NCI-H446 (cell line): ENCODE measurements at places on chromosomes 11 and 22.
A peak's percentile ranks its signal among the peaks of the same experiment; 100 is the strongest.

DNA sequence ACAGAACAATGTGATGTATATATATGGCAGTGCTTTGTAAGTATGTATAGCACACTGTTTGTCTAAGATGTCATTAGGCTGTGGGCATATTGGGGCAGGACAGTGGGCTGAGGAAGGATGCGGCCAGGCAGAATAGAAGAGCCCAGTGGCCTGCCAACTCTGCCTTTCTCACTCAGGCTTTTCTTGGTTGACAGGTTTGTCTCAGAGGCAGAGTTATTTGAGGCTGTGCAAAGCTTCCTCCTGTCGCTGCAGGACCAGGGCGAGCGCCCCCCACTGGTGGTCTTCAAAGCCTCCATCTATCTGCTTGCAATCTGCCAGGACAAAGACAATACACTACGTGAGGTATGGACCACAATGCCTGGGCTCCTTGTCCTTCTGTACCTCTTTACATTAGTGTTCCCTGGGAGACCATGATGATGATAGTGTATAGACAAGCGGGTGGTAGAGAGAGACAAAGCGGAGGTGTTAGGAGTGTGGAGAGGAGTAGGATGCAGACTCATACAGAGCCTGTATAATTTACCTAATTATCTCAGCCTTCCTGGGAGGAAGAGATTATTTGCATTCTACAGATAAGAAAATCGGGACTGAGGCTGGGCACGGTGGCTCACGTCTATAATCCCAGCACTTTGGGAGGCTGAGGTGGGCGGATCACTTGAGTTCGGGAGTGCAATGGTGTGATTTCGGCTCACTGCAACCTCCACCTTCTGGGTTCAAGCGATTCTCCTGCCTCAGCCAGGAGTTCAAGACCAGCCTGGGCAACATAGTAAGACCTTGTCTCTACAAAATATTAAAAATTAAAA is 37.3 kb upstream of the CCDC134 start:
- DNase-seq, result no peak

GRCh38 chr22:41982865-41983264 is 13.6 kb downstream of the SEPTIN3 start:
- no peak for DNase-seq

GRCh38 chr11:128715691-128716561 is 22.1 kb downstream of the FLI1 start:
- DNase-seq, result no peak

DNA sequence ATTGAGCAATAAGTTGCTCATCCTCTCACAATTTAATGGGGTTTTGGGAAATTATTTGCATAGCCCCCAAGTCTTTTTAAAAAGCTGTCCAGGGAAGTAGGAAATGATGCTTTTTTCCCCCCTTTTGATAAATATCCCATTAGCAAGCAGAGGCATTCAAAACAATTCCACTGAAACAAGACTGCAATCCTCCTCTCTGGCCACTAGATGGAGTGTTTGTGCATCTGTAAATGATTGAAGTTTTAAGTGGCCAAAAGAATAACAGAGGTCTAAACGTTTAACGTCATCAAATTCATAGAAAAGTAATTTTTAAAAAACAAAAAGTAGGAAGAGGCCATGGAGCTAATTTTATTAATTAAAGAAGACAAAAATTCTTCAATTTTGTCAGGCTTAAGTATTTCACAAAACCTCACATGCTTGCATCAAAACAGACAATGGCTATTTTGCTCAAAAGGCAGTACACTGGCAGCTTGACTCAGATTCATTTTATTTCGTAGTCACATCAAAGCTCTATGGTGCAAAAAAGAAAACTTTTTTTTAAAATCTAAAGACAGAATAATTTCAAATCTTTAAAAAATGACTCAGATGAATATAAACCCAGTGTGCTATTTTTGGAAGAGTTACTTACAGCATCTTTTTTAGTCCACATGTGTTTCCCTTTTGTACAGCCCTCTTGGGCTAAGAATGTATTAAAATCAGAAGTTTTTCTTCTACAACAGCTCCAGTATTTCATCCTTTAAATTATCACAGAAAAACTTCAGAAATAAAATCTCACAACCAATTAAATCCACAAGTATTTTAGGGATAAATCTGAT is 17.8 kb downstream of the CHORDC1 start:
- DNase-seq, result peak; percentile 70
